ENCODE measurements at places on chromosomes 7 and 10.

GRCh38 chr10:113414543-113414942, 138.3 kb upstream of the HABP2 start:
- no peak for DNase-seq

- no peak for DNase-seq
These were observed at the start of gene HOXA10 for GRCh38 chr7:27173956-27174873. Gene HOXA10 (minus strand): TSS chr7:27174320. CDS start chr7:27174306, 14 bp downstream.

DNA sequence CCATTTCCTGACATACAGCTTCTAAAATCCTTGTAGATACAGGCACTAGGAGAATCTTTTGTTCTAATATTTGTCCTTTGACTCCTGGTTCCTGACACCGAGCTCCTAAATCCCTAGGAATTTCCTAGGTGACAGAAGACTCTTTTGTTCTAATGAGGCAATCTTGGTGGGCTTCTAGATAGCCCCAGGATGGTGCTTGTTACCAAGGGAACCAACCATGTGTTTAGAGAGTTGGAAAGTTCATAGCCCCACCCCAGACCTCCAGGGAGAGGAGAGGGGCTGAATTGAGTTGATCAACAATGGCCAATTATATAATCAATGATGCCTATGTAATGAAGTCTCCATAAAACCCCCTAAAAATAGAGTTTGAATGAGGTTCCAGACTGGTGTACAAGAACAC, 145.1 kb downstream of the JMJD1C start:
- DNase-seq: no peak

DNA sequence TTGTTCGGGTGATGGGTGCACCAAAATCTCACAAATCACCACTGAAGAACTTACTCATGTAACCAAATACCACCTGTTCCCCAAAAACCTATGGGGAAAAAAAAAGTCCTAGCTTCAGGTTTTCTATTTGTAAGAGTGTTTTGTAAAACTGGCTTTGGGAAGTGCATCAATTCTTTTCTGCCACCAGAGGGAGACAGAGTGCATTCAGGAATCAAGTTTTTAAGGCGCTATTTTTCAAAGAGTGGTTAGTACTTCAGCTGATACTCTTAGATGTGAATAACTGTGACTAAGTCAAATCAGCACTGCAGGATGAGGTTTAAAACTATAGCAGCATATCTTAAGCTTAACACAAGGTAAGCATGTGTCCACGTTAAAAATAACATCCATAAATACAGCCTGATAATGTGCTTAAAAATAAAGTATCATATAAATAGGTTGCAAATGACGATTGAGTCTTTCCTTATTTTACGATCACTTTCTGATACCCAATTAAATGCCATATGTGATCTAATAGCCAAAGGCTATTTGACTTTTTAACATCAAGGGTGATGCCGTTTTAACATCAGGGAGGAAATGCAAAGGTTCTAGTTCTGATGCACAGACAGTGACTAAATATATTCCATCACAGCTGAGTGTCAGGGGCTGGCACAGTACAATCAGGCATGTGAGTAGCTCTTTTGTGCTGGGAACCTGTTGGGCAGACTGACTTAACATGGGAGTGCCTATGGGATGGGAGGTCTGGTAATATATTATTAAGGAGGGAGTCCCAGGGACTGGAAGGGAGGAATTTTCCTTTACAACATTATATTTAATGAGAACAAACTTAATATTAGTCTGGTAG, 10.6 kb upstream of the LYZL2 start:
- peak; percentile 46 for DNase-seq

DNA sequence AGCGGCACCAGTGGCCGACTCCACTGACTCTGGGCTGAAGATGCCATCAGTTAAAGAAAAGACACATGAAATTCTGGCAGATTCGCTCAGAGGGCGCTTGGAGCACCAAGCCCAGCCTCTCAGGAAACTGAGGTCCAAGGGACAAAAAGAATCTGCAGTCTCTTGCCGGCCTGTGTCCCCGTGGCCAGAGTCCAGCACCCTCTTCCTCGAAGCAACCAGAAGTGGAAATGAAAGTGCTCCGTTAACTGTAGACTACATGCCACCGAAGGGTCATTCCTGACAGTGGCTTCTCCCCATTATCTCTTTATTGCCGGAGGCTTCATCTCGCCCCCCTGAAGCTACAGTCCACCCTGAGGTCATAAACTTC, 1.0 kb upstream of the CHST15 start:
- DNase-seq: no peak

DNA sequence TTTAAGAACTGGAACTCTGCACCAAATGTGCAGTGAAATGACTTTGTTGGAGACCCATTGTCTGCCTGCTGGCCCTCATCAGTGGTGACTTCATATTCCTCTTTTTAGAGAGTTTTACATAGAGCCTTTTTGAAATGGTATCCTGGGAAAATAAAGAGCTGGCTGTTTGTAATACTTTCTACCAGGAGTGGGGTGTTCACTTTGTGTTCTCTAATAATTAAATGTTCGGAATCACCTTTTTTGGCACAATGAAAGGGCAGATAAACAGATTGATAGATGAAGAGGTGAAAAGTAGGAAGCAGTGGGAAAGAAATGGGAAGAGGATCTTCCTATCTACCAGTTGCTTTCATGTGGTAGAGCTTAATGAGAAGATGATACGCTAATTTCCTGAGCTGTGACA, 55.5 kb downstream of the PRPF18 start:
- no peak for DNase-seq

GRCh38 chr10:9302140-9302746, 1247.8 kb downstream of the GATA3 start:
- DNase-seq: peak; percentile 47

DNA sequence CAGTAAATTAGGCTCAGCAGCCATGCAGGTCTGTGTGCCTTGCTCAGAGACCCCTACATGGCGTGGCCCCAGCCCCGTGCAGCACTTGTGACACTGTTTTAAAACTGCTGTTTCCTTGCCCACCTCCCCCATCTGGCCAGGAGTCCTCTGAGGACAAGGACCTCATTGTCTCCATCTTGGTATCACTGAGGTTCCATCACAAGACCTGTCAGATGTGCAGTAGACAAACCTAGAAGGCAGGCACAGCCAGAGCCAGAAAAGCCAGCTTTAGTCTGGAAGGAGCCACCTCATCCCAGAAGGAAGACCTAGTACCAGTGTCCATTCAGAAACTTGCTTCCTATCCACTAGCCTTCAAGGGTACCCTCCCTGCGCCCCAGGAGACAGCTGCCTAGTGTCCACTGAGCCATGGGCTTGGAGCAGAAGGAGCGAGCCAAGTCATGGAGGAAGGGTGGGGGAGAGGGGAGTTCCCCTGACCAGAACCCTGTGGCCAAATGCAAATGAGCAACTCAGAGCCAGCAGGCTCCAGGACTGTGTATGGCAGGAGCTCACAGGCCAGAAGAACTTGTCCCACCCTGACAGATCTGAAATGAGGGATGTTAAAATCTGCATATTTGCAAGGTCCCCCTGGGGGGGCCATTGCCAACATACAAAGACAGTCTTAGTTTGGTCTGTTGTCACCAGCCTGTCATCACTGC, 176.1 kb downstream of the SH3PXD2A start:
- DNase-seq: no peak

GRCh38 chr10:70270952-70271351, 12.9 kb downstream of the NPFFR1 start:
- peak; percentile 67 for DNase-seq

- DNase-seq: no peak
These were observed 87.9 kb downstream of the PAXIP1 start for GRCh38 chr7:154914996-154915380.

DNA sequence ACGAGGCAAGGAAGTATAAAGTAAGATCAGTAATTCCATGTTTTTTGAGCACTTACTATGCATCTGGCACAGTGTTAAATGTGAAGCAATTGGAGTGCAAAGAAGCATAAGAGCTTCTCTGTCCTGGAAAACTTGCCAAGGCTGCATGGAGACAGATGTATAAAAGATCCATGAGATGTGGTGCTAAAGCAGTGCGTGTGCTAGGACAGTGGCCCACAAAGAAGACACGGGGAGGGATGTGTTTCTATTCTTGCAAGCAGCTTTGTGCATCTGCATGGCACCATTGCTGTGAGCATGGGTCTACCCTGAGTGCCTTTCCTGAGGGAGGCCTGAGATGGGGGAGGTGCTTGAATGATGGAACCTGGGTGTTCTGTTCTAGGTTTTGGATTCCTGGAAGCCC, 5.1 kb upstream of the CDHR3 start:
- no peak for DNase-seq

DNA sequence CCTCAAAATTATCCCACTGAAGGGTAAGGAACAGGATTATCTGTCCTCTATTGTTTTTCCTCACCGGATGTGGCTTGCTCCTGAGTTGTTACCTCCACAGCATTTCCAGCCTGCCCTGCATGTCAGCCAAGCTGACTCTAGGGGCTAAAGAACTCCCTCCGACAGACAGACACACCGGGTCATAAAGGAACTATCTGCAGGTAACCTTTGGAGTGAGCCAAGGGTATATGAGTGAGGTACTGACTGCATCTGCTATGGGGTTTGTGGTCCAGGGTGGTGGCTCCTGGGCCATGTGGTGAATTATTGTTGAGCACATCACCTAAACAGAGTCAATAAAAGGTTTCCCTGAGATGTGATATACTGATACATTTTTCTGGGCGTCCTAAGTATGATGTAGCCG, 6.9 kb upstream of the KAZALD1 start:
- no peak for DNase-seq

DNA sequence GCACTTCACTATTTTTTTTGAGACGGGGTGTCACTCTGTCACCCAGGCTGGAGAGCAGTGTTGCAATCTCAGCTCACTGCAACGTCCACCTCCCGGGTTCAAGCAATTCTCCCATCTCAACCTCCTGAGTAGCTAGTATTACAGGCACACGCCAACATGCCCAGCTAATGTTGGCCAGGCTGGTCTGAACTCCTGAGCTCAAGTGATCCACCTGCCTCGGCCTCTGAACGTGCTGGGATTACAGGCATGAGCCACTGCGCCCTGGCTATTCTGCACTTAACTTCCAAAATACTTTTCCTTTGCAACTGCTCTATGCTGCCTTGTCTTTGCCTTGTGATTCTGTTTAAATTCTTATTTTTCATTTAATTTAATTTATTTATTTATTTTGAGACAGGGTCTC, 67.0 kb upstream of the ZNF479 start:
- no peak for DNase-seq

DNA sequence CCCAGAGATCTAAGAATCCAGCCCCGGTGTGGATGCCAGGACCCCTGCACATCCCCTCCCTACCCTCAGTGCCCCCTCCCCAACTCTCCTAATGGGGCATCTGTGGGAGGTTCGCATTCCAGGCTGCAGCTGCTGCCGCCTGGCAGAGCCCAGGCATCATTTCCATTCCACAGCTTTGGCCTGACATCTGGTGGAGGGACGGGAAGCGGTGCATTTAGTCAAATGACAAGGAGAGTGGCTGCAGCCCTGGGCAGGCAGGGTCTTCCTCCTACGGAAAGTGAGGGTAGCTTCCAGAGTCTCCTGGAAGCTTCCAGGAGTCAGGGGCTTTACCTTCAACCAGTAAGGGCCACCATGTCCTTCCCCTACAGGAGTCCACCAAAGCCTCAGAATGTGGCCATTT, 30.8 kb downstream of the PRLHR start:
- no peak for DNase-seq

- no peak for DNase-seq
These were observed 20.1 kb upstream of the CABCOCO1 start for GRCh38 chr10:61642676-61643075.

GRCh38 chr10:11245095-11245479, 227.4 kb downstream of the CELF2 start:
- DNase-seq: peak; percentile 64

Measured in RPMI8226 (cell line).